Caco-2 (cell line): ENCODE measurements at places on chromosomes 5 and 9. TPM values are rescaled to one million over a fixed set of nuclear protein-coding genes. Genes with fewer than 3 reads are reported as not detected.

DNA sequence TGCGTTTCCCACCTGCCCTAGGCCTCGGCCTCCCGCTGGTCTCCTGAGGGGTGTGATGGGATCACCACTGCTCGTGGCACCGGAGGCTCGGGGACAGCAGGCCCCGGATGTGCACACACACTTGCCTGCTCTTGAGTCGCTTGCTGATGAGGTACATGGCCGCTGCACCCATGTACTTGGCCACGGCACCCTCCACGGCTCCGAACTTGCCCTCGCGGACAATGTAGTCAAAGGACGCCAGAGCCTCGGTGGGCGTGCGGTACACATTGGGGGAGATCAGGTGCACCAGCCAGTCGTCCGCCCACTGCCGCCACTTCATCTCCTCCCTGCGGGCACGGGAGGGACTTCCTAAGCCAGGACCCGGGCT lies 4.7 kb downstream of the PTGES2 start:
- peaks cover 4% of the 10 kb centered on the region; the same call in 1 of the 2 replicates for H3K36me3 ChIP-seq
- peak; percentile 34 for DNase-seq
- no peak overlapping the region for H3K4me3 ChIP-seq
- H3K27me3 ChIP-seq, result no peaks in the 10 kb centered on the region

GRCh38 chr5:81525690-81526089 lies 131.8 kb upstream of the ACOT12 start:
- no peak overlapping the region for H3K4me3 ChIP-seq
- no peaks in the 10 kb centered on the region for H3K4me1 ChIP-seq
- no peaks in the 10 kb centered on the region for H3K36me3 ChIP-seq
- H3K27ac ChIP-seq, result no peak overlapping the region
- H3K27me3 ChIP-seq, result no peaks in the 10 kb centered on the region

DNA sequence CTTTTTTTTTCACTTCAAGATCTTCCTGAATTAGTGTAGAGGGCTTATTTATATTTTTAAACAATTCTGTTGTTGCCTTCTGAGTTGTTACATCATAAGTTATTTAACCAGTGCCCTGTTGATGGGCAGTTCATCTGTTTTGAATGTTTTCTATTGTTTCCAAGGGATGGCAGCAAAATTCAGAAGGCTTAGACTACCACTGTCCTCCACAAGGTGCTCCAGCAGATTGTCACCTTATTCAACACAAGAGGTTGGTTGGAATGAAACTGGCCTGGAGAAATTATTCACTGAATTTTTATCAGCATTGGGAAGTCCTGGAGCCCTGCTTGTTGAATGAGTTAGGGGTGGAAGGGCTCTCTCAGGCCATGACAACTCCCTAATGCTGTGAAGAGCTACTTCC lies 1.3 kb upstream of the KLHL9 start:
- H3K27me3 ChIP-seq, result no peaks in the 10 kb centered on the region
- no peak for DNase-seq
- H3K4me1 ChIP-seq, result peaks cover 4% of the 10 kb centered on the region
- no peak overlapping the region for H3K4me3 ChIP-seq
- no peaks in the 10 kb centered on the region for H3K36me3 ChIP-seq
- H3K27ac ChIP-seq, result no peak overlapping the region

DNA sequence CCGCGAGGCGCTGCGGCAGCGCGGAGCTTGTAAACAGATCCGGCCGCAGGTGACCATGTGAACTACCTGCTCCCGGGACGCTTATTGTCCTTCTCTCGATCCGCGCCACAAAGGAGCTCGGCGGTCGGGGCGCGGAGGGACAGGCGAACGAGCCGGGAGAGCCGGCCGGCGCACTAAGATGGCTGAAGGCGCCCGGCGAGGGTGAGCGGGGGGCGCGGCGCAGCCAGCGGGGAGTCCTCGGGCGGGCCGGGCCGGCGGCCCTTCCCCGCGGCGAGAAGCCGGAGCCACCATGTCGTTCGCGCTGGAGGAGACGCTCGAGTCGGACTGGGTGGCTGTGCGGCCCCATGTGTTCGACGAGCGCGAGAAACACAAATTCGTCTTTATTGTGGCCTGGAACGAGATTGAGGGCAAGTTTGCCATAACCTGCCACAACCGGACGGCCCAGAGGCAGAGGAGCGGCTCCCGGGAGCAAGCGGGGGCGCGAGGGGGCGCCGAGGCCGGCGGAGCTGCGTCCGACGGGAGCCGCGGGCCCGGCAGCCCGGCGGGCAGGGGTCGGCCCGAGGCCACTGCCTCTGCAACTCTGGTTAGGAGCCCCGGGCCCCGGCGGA lies 535 bp downstream of the JMY start:
- H3K36me3 ChIP-seq, result no peaks in the 10 kb centered on the region
- peak overlapping the region; percentile 70 for H3K4me3 ChIP-seq
- H3K27ac ChIP-seq, result peak overlapping the region; percentile 97
- no peaks in the 10 kb centered on the region for H3K27me3 ChIP-seq
- peak; percentile 62 for DNase-seq
- peaks cover 4% of the 10 kb centered on the region; the same call in 1 of the 2 replicates for H3K4me1 ChIP-seq

DNA sequence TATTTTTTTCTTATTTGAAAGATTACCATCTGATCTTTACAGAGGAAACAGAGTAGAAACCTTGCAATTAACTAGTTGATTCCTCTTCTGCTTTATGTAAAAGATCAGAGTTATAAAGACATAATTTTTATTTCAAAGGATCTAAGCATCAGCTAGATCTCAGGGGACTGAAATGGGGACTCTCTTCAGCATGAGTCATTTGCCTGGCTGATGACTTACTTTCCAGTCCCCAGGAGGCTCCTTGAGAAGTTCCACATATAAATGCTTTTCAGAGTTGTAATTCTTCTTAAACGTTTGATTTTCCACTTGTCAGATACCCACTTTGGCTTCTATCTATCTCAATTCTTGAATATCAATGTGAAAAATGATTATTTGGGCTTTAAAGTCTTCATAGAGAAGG lies 389.4 kb downstream of the RAB3C start:
- H3K4me1 ChIP-seq, result no peaks in the 10 kb centered on the region
- no peak for DNase-seq
- no peak overlapping the region for H3K27ac ChIP-seq
- no peak overlapping the region for H3K4me3 ChIP-seq

The CDH18 gene
- total RNA-seq, result 0.32 and 0.86 TPM in 2 replicates
